SJSA1 (cell line): ENCODE measurements at places on chromosomes 7 and 10.

- no peak for DNase-seq
Measured at GRCh38 chr7:45970454-45970853, 49.4 kb upstream of the IGFBP3 start.

DNA sequence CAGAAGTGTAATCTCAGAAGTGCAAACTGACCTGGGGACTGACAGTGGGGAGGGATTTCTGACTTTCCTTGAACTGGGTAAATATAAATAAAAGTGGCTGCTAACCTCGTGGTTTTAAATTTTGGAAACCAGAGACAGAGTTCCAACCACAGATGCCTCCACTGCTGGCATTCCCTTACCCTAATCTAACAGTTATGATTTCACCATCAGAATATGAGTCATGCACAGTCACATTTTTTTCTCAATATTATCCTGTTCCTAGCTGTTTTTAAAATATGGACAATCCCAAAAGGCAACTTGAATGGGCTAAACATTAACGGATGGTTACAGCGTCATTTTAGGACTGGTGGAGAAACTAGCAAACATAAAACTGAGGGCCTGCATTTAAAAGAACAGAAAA lies 264.3 kb upstream of the INHBA start:
- DNase-seq = no peak

GRCh38 chr7:66213637-66214036 lies 8.5 kb downstream of the TPST1 start:
- DNase-seq = no peak

- no peak for DNase-seq
Measured at GRCh38 chr10:129961157-129961701, 2.8 kb downstream of the EBF3 start.

- DNase-seq = no peak
Measured at GRCh38 chr7:85229544-85229943, 42.7 kb upstream of the SEMA3D start.

DNA sequence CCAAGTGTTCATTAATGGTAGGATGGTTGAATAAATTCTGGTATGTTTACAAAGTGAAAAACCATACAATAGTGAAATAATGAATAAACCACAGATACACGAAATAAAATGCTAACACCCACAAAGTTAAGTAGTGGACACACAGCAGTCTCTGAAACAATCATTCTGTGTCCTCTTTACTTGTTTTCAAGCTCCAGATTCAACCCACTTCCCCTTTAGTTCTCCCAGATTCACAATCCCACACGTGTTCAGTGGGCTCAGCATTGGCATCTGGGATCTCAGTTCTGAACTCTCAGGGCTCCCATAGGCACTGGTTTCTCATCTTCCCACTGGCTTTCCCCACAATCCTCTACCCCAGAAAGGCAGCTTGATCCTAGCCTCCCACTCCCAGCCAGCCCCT lies 44.9 kb downstream of the SEM1 start:
- no peak for DNase-seq

- DNase-seq = no peak
Measured at GRCh38 chr10:73812657-73813056, 1.3 kb upstream of the NDST2 start.
